ENCODE measurements at places on chromosomes 3 and 15.
A peak's percentile ranks its signal among the peaks of the same experiment; 100 is the strongest.

DNA sequence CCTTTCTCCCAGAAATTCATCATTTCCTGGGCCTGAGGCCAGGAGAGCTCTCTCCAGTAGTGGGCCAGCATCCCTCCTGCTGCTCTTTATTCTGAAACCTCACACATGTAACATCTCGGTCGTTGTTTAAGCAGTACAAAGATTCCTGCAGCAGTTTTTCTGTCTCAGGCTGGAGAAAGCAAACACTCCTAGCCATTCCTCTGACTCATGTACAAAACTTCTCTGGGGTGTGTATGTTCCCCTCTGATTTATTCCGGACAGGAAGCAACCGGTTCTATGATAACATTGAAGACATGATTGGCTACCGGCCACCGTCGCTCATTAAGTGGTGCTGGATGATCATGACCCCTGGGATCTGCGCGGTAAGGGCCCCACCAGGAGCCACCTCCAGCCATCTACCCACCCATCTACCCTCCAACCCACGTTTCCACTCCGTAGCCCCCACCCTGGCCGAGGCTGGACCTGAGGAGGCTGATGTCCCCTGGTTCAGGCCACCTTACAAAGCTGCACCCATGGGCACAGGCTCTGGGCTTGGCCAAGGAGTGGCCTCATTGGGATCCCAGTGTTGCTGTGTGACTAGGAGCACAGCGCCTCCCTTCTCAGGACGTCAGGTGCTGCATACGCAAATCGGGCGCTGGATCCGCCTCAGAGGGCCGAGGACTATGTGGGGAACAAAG is 58.6 kb upstream of the SLC6A1 start:
- no peak for DNase-seq

- DNase-seq: peak; percentile 68
Measured at GRCh38 chr3:30894521-30895251, at the start of gene GADL1. Gene GADL1 (minus strand): TSS chr3:30894661. CDS start chr3:30894614, 47 bp downstream.

DNA sequence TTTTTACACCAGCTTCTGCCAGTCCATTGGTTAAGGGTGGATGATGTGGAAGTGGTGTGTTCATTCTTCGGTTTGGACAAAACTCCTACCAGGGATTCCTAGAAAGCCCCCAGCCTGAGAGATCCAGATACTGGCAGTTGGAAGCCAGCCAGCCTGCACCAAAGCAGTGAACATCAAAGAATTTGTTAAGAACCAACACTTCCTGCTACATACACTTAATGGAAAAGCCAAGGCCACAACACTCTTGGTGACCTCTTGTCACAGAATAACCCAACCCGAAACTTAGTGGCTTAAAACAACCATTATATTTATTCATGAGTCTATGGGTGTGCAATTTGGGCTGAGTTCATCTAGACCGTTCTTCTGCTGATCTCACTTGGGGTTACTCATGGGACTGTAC is 42.9 kb upstream of the ADAMTS9 start:
- DNase-seq: no peak

DNA sequence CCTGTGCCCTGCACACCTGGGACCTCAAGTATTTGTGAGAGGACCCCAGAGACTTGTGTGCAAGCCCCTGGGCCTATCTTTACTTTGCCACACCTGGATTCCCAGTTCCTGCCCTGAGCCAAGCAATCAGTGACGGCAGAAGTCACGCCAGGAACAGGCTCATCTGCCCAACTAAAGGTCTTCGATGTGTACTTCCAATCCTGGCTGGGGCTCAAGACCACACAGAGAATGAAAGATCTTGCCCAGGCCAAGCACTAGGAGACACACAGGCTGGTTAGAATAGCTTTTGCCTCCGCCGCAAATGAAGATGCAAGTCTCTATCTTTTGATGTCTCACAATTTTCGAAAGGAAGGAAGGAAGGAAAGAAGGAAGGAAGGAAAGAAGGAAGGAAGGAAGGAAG is 228.8 kb downstream of the OCA2 start:
- no peak for DNase-seq

DNA sequence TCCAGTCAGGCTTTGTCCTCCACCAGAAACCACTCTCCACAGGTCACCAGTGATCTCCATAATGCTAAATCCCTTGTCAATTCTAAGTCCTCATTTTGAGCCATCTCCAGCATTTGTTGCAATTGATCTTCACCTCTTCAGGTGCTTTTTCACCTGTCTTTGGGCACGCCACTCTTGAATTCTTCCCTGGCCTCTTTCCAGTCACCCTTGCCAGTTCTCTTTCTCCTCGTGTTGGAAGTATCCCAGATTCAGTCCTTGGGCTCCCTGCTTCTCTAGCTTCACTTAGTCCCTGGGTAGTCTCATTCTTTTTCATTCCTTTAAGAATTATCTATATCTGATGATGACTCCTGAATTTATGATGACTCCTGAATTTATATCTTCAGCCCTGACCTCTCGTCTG is 37.5 kb downstream of the MAPK6 start:
- DNase-seq: no peak

GRCh38 chr3:87218560-87218959 is 8.5 kb upstream of the CHMP2B start:
- no peak for DNase-seq

- DNase-seq: peak; percentile 66
Measured at GRCh38 chr15:57591822-57592367, at the start of gene MYZAP. Gene MYZAP (plus strand): TSS chr15:57591904. CDS start chr15:57592035, 131 bp downstream.

GRCh38 chr15:80816049-80816653 is 37.0 kb downstream of the CEMIP start:
- DNase-seq: no peak

DNA sequence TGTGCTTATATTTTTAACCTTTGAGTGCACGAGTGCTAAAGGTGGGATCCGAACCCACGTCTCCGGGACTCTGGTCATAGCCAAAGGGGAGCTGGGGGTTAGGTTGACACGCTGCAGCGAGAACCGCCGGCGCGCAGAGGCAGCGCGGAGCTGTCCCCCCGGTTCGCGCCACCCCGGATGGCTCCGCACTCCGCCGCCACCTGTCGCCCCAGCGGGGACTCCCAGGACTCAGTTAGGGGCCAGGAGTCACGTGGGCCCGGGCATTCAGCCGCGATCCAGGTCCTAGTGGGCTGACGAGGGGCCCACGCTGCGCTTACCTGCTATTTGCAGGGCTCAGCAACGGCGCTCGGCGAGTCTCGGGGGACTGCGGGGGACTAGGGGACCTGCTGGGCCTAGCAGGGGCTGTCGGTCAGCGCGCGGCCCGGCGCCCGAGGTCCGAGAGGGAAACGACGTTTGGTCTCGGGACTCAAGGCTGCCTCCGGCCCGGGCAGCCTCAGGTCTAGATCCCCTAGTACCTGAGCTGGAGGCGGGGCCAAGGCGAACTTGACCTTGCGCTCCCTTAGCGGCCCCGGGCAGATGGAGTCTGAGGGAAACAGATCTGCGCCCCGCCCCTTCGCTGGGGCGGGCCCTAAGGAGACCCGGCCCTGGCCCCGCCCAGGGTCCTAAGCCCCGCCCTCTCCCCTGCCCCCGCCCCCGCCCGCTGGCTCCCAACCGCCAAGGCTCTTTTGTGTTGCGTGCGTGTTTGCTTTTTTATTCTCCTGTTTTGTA is at the start of gene NMNAT3:
TSS of gene NMNAT3 (minus strand) at position 585 of the 768 bp plus-strand sequence. CDS start 50,248 bp downstream, outside the sequence.
- DNase-seq: peak; percentile 95

DNA sequence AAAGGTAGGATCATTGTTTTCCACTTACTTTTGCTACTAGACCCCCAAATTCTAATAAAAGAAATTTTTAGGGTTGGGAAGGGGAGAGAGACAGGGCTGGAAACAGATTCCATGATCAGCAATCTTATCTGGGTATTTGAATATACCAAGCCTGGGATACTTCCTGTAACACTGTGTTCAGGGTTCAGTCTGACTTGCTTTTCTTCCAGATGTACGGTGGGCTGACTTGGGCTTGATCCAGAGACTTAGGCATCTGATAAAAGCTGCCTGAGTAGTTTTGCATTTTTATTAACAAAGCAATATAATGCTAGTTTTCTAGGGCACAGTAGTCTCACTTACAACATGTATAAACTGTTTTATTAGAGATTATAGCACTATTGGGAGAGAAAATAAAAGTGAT is 49.2 kb downstream of the KCNMB2 start:
- no peak for DNase-seq

GRCh38 chr3:87503900-87504498 is 227.6 kb upstream of the POU1F1 start:
- DNase-seq: no peak

DNA sequence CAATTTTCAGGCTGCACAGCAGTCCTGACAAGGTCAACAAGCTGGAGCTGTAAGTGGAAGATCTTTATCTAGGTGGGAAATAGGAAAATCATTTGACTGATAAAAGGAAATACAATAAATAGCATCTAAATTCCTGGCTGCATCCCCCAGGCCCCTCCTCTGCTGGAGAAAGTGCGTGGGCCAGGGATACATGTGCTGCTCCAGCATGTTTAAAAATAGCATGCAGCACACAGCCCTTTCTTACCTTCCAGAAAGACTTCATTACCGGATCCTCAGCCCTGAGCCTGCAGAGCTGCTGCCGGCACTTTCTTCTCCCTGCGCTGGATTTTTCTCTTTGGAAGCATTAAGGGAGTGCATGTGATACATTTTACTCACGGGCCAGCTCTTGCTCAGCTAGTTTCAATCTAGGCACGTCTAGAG is 77.3 kb downstream of the HMG20A start:
- DNase-seq: no peak

DNA sequence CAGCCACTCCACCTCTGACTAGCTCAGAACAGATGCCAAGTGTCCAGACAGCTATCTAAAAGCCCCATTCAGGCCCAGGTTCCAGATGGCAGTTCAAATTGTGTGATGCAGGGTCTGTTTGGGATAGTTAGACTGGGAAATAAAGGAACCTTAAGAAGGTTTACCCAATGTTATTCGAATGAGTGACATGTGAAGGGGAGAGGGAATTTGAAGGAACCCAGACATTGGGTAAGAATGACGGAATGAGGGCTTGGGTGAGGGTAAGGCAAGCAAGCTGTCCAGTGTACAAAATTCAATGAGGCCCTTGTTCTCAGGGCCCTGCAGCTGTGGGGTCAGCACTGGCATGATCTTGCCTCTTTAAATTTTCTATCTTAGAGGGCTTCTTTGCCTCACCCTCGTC is 34.1 kb downstream of the ATP13A5 start:
- no peak for DNase-seq

- DNase-seq: no peak
Measured at GRCh38 chr3:41640076-41640475, 321.8 kb downstream of the ULK4 start.

- DNase-seq: no peak
Measured at GRCh38 chr3:54008099-54008498, 114.3 kb upstream of the CACNA2D3 start.

GRCh38 chr3:158762701-158763100 is 30.4 kb upstream of the RARRES1 start:
- no peak for DNase-seq

- no peak for DNase-seq
Measured at GRCh38 chr3:121757087-121757811, 7.7 kb upstream of the GOLGB1 start.

GRCh38 chr3:103136621-103137020 is 701.8 kb downstream of the ZPLD1 start:
- no peak for DNase-seq
